ENCODE measurements at places on chromosomes 4 and X.
A peak's percentile ranks its signal among the peaks of the same experiment; 100 is the strongest.

DNA sequence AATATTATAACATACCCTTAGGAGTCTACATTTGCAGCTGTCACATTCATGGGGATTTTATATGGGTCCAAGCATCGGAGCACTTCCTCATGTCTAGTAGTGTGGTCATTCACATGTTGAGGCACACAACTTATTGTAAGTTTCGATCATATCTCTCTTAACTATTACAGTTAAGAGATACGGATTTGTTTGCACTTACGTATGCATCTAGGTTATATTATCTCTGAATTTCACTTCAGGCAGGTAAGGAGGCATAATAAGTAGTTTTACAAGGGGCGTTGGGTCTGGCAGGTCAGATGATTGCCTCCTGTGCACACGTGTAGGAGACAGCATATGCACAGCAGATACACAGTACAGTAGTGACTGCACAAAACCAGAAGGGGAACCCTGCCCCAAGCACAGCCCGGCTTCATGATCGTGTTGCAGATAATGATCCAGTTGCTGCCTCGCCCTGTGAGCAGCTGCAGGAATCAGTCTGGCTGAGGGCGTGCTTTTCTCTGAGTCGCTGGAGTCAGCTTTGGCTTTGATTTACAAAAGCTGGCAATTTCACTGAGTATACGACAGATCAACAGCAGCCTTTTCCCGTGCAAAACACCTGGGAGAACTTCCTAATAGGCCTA is 302.9 kb upstream of the GATB start:
- peaks cover 18% of the 10 kb centered on the region for H3K4me1 ChIP-seq
- no peaks in the 10 kb centered on the region for H3K36me3 ChIP-seq
- no peaks in the 10 kb centered on the region for H3K27me3 ChIP-seq
- DNase-seq, result no peak

DNA sequence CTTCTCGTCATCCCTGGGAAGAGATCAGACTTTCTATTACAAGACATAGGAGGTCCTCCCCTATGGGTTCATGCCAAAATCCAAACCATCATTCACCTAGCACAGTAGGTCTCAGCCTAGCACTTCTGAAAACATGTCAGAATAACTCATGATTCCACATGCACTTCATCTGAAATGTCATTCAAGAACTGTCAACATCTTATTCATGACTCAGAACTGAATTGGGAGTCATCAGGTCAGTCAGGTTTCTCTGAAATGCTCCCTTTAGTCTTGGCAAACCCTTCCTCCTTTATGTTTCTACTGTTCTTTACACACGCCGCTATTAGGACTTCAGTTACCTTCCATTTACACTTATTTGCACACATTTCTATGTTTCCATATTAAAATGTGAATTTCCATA is 67.2 kb downstream of the ANTXR2 start:
- no peak overlapping the region for H3K27ac ChIP-seq
- H3K4me1 ChIP-seq, result peaks cover 12% of the 10 kb centered on the region
- no peak for DNase-seq
- no peaks in the 10 kb centered on the region for H3K27me3 ChIP-seq
- peaks cover 3% of the 10 kb centered on the region for H3K36me3 ChIP-seq
- H3K4me3 ChIP-seq, result no peak overlapping the region

DNA sequence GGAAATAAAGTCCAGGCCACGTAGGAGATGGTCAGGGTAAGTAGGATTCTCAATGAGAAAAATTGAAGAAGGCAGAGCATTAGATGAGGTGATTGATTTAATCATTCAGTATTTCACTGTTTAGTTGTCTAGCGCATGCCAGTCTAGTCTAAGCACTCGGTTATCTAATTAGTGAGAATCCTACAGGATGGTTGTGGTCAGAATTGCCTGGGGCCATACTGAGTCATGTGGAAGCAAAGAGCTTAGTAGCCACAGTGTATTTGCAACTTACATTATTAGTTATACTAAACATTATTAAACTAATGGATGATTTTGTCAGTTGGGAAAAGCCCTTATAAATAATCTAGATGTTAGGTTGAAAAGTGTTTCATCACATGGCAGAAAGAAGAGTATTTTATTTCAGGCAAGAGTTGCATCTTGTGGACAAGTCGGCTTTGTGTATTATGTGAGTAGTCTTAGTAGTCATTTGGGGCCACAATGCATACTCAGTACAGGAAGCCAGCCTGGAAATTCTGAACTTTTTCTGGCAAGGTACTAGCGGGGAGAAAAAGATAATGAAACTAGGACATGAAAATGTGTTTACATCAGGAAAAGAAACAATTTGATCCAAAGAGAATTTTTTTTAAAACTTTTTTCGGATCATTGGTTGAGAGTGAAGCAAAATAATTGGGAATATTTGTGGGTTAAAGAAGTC is 31.9 kb downstream of the CPEB2 start:
- DNase-seq, result no peak
- H3K36me3 ChIP-seq, result peaks cover 10% of the 10 kb centered on the region
- no peaks in the 10 kb centered on the region for H3K27me3 ChIP-seq
- H3K4me1 ChIP-seq, result no peaks in the 10 kb centered on the region

DNA sequence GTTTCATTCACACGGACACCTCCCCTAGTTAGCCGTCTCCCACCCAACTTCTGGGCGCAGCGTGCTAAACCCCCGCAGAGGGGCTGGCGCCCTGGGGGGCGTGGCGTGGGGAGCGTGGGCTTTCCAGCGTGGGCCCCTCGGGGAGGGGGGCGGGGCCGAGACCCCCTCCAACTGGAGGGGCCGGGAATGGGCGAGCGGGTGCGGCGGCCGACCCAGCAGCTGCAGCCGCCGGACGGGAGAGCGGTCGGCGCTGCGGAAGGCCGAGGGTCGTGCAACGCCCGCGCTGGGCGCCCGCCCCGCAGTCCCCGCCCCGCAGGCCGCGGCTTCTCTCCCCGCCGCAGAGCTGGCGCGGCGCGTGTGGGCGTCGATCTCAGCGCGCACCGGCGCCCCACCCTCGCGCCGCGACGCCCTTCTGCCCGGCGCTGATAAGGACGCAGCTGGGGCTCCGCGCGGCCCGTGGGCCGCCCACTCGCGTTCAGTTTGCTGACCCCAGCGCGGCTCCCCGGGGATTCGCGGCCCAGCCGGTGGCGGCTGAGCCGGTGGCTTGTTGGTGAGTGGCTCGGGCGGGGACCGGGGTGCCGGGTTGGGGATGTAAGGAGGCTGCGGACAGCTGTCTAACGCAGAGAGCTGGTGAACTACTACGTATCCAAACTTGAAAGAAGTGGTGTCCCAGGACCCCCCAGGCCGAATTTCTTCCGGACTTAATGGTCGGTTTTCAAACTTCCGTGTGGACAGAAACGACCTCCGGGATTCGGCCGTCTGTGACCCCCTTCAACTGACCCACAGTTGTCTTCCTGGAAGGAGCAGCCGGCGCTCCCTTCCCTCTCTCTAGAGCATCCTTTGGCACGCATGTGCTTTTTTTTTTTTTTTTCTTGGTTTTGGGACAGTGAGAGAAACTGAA is 1.5 kb downstream of the FHDC1 start:
- no peaks in the 10 kb centered on the region for H3K36me3 ChIP-seq
- peak overlapping the region; percentile 35 for H3K4me3 ChIP-seq
- peaks cover 3% of the 10 kb centered on the region for H3K27me3 ChIP-seq

DNA sequence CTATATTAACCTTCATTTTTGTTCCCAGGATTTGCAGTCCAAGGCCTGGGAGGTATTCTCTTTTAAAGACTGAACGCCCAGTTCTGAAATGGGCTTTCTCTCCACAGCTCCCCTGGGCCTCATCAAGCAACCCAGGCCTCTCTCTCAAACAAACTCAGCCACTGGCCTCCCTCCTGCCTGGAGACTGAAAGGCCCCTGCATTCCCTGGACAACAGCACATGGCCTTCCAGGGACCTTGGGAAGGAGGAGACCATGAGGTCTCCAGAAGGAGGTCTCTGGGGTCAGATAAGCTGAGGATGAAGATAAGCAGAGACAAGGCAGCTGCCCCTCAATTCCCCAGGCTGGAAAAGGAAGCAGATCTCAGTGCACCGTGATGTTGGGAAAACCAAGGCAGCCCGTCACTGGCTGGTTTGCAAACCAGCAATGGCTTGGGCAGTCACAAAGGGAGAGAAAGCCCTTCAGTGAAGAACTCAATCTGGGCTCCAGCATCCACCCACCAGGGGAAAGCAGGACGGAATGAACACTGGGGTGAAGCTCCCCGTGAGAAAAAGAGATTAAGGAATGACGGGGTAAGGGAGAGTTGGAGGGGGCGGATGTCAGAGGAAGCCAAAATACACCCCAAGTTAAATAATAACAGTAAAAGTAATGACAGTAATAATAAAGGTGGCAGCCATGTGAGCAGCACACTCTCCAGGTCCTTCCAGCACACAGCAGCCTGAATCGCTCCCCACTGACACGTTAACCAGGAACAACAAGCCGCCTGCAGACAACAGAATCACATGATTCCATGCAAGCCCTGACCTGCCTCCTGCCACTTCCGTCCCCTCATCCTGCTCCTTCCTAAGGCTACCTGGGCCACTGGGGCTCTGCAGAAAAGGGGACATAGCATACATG is 22.3 kb downstream of the AMOT start:
- no peaks in the 10 kb centered on the region for H3K4me1 ChIP-seq
- no peaks in the 10 kb centered on the region for H3K36me3 ChIP-seq
- H3K4me3 ChIP-seq, result no peak overlapping the region
- no peak overlapping the region for H3K27ac ChIP-seq
- no peak for DNase-seq
- H3K27me3 ChIP-seq, result no peaks in the 10 kb centered on the region

DNA sequence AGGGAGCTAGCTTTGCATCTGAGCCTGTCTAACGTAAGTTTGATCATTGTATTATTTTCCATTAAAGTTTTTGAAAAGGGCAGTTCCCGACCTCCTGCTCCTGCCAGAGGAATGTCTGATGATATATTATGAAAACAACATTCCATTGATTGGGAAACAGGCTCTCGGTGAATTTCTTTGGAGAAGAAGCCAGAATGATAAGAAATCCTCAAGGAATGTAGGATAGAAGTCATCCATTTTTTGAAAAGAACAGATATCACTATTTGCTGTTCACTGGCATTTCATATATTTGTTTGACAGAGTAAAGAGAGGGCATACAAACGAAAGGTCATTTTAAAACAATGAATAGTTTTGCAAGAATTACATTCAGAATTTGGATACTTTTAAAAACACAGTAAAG is 781.0 kb upstream of the HTR2C start:
- H3K27ac ChIP-seq, result no peak overlapping the region
- no peaks in the 10 kb centered on the region for H3K36me3 ChIP-seq
- no peak overlapping the region for H3K4me3 ChIP-seq
- no peak for DNase-seq
- H3K27me3 ChIP-seq, result no peaks in the 10 kb centered on the region
- no peaks in the 10 kb centered on the region for H3K4me1 ChIP-seq

- H3K27ac ChIP-seq, result no peak overlapping the region
- no peaks in the 10 kb centered on the region for H3K36me3 ChIP-seq
- H3K4me3 ChIP-seq, result no peak overlapping the region
- DNase-seq, result no peak
- H3K27me3 ChIP-seq, result no peaks in the 10 kb centered on the region
Measured at GRCh38 chrX:40504801-40505605, 75.8 kb upstream of the ATP6AP2 start.

DNA sequence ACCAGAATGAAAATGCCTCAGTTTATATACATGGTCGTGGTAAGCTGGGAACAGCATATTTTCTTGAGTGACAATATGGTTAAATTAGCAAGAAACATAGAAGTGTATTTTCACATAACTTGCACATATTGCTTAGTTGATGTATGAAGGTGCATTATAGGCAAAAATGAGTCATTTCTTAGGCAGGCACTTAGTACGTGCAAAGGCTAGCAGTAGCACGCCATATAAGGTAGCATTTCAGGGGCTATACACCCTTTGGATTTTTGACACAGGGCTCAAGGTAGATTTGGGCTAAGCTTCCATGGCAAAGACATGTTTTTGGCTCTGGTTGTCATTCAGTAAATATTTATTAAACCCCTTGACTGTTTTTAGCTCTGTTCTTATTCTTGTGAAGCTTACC is 33.1 kb downstream of the PCDH7 start:
- no peak overlapping the region for H3K27ac ChIP-seq
- DNase-seq, result no peak
- no peaks in the 10 kb centered on the region for H3K36me3 ChIP-seq
- H3K27me3 ChIP-seq, result no peaks in the 10 kb centered on the region
- H3K4me3 ChIP-seq, result no peak overlapping the region
- no peaks in the 10 kb centered on the region for H3K4me1 ChIP-seq

DNA sequence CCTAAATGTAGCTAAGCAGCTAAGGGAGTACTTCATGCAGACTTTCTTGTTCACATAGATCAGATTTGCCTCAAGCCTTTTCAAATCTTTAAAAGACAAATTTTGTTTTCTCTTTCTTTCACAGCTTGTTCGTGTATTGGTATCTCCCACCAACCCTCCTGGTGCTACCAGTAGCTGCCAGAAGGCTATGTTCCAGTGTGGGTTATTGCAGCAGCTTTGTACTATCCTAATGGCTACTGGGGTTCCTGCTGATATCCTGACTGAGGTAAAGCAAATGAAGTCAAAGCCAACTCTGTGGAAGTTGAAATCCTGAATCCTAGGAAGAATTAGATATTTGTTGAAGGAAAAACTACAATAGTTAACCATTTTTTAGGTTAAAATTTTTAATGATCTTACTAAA is 62.6 kb downstream of the USO1 start:
- H3K27ac ChIP-seq, result no peak overlapping the region
- peaks cover 12% of the 10 kb centered on the region for H3K36me3 ChIP-seq
- no peaks in the 10 kb centered on the region for H3K27me3 ChIP-seq
- no peak overlapping the region for H3K4me3 ChIP-seq

DNA sequence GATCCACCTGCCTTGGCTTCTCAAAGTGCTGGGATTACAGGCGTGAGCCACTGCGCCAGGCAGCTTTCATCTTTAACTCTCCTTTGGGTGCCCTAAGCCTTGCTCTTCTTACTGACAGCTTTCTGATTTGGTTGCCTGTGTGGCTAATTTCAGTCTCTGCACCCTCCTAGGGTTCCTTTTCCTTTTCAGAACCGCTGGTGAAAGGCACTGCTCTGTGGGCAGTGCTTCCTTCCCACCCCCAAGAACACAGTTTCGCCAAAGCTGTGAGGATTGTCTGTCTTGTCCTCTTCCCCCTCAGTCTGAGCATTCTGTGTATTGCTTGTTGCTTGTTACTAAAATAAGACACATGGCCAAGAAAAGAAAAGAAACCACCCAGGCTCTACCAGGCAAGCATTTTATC is 101.4 kb upstream of the FRMPD3 start:
- no peaks in the 10 kb centered on the region for H3K36me3 ChIP-seq
- H3K4me3 ChIP-seq, result no peak overlapping the region
- no peak for DNase-seq
- no peaks in the 10 kb centered on the region for H3K4me1 ChIP-seq
- H3K27me3 ChIP-seq, result no peaks in the 10 kb centered on the region

DNA sequence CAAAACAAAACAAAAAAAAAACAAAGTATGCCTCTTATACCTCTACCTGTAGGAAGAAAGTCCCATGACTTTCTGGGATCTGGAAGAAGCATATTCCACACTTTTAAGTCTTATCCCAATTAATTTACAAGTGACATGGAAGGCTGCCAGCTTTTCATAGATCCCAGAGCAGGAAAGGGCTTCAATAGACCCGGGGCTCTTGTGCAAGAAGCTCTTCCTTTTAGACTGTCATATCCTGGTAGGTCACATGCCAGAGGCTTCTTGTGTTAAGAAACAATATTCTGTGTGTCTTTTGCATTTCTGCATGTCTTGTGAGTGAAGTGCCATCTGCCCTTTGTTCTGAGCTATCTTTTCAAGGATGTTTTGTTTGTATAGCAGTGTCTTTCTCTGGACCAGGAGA is 84.4 kb upstream of the PHOX2B start:
- no peak overlapping the region for H3K4me3 ChIP-seq
- DNase-seq, result no peak
- no peaks in the 10 kb centered on the region for H3K36me3 ChIP-seq
- no peak overlapping the region for H3K27ac ChIP-seq
- no peaks in the 10 kb centered on the region for H3K27me3 ChIP-seq

Measured in naive thymus-derived CD4-positive, alpha-beta T cell (primary cell).